NB4 (cell line): ENCODE measurements at places on chromosomes 2 and 18.

GRCh38 chr2:27121906-27122305 is 1.7 kb upstream of the ABHD1 start:
- DNase-seq = no peak

DNA sequence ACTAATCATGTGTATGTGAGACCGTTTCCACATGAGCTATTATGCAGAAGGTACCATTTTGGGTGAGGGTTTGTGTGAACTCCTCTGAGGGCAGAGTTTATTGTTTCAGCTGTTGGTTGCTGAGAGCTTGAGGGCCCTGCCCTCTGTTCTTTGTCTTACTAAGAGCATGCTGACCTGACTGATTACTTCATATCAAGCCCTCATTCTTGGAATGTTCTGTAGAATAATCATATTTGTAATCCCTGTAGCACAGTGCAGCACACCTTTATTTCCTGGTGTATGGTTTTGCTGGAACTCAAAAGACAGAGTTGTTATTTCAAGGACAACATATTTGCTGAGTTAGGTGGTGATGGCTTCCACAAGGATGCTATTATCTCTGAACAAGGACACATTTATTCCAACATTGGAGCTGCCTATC is 118.5 kb downstream of the GALNT3 start:
- DNase-seq = no peak

DNA sequence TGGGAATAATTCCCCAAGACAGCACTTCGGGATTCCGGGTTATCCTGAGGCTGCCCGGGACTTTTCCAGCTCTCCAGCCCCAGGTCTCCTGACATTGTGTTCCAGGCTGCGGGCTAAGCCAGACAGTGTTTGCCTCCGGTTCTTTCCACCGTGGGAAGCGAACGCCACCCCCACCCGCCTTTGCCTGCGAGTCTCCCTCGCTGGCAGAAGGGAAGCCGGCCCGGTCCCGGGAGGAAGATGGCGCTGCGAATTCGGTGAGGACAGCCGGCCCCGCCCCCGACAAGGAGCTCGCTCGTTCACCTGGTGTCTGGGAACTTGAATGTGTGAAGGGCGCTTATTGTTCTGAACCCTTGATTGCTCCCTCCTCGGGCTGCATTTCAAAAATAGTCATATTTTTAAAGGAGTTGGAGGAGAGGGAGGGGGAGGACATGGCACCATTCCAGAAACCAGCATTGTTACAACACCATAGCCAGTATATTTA is 2.9 kb downstream of the LRATD1 start:
- DNase-seq = no peak

GRCh38 chr18:64695851-64696553 is 547.1 kb upstream of the LINC00305 start:
- DNase-seq = peak; percentile 62

- DNase-seq = no peak
These were observed 173.2 kb downstream of the MYCN start for GRCh38 chr2:16113568-16113967.

GRCh38 chr2:68766376-68766845 is 31.8 kb downstream of the ARHGAP25 start:
- DNase-seq = peak; percentile 98

GRCh38 chr2:96146153-96146880 is 1.1 kb upstream of the DUSP2 start:
- peak; percentile 93 for DNase-seq

DNA sequence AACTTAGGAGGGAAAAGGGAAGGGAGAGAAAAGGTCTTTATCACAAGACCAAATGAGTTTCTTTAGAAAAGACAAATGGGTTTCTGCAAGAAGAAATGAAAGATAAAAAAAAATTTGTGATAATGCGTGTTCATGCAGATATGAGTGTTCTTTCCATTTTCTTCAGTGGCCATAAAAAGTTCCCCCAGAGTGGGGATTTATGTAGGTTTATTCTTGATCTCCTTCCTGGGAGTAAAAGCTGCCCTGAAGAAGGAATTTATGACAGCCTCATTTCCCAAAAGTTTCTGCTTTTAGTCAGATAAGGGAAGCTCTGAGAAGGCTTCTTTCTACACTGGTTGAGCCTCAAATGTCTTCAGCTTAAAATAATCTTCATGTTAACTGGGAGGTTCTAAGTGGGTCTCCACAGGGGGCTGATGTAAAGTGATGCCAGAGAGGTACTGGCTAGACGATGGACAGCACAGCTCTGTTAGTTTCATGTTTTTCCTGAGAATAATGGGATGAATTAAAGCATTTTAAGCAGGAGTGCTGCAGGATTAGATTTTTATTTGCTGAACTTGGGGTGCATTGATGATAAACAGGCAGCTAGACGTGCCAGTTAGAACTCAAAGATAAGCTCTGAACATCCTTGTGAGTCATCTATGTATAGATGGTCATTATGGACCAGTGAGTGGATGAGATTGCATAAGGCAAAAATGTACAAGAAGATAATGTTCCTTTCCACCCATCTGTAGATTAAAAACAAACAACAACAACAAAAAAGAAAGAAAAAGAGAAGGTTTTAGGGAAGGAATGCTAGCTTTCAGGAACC is 99.4 kb upstream of the MSH2 start:
- DNase-seq = no peak

GRCh38 chr2:235381261-235381912 is 112.5 kb upstream of the AGAP1 start:
- DNase-seq = no peak

- peak; percentile 9 for DNase-seq
These were observed 55.9 kb downstream of the TRPM8 start for GRCh38 chr2:233972941-233973575.

GRCh38 chr18:75504469-75504868 is 77.0 kb upstream of the SMIM21 start:
- DNase-seq = no peak

GRCh38 chr18:35856178-35856577 is 116.3 kb upstream of the RMP24 start:
- no peak for DNase-seq

GRCh38 chr2:45636008-45636407 is 15.5 kb upstream of the PRKCE start:
- no peak for DNase-seq

- no peak for DNase-seq
These were observed 26.2 kb upstream of the PMAIP1 start for GRCh38 chr18:59873641-59874040.

DNA sequence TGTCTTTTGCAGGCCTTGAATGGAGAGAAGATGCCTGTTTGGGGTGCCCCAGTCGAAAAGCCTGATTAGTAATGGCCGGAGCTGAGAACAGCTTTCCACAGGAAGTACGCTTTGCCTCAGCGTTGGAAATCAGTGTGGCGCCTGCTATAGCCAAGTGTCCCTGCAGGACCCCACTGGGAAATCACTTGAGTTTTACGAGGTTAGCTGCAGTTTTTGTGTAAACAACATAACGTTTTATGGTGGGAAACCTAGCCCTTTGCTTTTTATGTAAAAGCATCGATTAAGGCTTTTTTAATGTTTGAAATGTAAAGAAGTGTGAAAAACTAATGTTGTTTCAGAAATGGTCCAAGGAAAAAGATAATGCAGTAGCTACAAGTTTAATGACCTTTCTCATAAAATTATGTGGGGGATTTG is 234.2 kb downstream of the TTC32 start:
- no peak for DNase-seq

- peak; percentile 75 for DNase-seq
These were observed 23.6 kb downstream of the SP100 start for GRCh38 chr2:230439590-230439989.

- DNase-seq = no peak
These were observed 50.6 kb downstream of the PMAIP1 start for GRCh38 chr18:59950215-59950944.

DNA sequence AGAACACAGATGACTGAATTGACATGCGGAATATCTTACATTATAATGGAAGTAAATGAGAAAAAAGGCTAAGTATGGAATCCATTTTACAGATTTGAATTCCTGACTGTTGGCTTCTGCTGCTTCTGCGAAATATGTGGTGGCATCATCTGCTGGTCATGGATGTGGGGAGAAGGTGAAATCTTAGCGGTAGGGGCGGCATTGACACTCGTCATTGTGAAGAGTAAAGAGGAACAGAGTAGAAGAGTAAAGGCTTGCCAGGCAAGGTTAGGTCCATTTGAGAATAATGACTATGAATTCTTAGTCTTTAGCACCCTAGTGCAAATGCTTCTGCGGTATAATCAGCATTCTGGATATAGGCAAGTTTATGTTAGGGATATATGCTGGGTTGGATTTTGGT is 32.4 kb downstream of the ACTR3 start:
- no peak for DNase-seq

- no peak for DNase-seq
These were observed 78.9 kb downstream of the SRBD1 start for GRCh38 chr2:45532181-45532580.

DNA sequence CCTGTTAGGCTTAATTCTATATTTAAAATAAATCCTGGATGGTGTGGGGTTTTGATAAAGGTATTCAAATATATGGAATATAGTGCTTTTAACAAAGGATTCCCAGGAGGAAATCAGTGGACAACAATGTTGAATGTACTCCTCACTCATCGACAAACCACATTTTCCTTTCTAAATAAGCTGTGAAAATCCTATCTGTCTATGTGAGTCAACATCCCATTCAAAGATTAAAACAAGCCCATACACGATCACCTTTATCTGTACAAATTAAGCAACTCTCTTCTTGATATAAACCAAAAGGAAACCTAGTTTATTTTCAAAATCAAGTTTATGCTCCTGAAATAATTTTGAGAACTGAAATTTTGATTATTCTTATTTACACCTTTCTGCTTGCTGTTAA is 153.4 kb downstream of the ERBB4 start:
- no peak for DNase-seq

DNA sequence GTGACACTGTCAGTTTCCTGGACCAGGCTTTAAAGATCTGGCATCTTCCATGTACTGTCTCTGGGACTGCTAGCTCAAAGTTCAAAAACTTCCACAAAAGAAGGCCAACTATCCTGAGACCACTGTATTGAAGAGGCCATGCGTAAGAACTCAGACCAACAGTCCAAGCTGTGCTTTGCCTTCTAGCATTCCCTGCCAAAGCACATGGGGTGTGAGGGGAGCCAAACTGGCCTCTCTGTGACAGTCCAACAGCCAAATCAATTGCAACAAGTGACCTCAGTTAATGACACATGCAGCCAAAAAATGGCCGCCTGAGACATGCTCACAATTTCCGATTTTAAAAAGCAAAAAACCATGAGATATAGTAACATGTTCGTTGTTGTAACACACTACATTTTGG is 160.3 kb upstream of the CDH19 start:
- DNase-seq = no peak

DNA sequence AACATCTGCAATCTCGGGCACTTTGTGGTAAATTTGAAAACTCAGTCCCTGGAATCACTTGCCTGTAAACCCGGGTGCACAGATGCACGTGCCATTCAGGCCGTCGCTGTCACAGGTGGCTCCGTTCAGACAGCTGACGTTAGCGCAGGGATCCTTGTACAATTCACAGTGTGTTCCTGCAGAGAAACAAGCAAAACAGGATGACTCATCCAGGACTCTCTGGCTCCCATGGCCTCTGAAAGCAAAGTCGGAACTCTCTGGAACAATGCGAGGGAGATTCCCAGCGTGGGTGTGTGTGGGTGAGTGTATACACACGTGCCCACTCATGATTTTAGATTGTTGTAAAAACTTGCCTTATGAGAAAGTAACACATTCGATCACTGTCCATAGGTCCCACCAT is 136.1 kb upstream of the PID1 start:
- no peak for DNase-seq

DNA sequence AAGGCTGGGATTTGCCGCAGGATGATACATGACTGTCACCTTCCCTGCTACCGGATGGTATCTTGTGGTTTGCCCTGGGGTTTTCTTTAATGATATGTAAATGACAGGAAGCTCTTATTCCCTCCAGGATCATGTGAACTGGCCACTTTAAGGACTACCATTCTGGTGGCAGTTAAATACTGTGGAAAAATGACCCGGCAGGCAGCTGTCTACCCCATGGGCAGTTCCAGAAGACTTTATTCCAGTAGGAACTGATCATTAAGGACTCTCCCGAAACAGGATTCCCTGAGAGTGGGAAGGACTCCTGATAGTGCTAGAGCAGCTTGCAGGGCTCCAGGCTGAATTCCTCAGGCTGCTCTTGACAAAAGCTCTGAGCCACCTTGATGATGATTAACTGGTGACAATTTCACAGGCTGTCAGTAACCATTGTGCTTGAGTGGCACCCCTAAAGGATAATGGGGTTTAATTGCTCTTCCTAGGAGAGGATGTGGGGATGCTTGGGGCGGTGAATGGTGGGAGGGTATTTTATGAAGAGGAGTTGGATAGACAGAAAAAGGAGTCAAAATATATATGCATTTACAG is 212.0 kb downstream of the CPS1 start:
- no peak for DNase-seq

- no peak for DNase-seq
These were observed 110.6 kb upstream of the DLX2 start for GRCh38 chr2:172213116-172213860.

DNA sequence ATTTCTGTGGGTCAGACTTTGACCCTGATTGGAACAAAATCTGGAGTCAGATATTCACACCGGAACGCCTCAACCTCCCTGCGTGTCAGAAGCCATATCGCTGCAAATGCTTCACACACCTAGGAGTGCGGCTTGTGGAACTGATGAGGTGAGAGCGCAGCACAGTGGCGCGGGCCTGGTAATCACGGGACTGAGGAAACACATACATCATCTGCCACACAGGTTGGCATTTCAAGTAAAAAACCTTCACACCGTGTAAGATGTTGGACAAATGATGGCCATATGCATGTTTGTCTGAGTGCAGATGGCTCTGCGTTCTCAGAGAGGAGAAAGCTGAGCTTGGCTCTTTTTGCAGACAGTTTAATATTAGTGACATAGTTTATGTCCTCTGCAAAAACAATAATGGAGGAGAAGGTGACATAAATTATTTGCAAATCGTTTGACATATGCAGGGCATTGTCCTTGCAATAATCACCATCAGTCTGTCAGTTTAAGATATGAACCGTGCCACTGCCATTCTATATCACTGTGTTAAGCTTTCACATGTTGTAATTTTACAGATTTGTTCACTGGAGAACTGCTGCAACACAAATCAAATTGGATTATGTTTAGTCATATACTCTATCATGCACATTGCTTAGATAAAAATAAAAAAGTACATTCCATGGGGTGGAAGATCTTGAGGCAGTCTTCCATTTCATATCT is 101.4 kb downstream of the MTX2 start:
- no peak for DNase-seq

DNA sequence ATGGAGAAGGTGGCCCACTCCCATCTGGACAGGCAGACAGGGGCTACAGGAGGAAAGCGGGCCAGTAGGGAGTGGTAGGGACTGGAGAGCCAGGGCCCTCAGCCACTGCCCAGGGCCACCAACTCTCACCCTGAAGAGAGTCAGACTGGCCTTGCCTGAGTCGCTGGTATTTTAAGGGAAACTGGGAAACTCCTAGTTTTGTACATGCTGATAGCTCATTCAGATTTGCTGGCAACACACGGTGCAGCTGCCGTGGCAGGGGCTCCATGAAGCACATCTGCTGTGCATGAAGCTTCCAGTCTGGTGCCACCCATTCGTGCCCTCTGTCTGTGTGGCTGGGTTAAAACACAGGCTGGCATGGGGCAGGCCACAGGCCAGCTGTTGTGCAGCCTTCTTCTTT is 137.3 kb upstream of the GLI2 start:
- no peak for DNase-seq
